Hepatic stellate cell (primary cell): ENCODE measurements at places on chromosomes 4 and X.
A peak's percentile ranks its signal among the peaks of the same experiment; 100 is the strongest.

GRCh38 chrX:127030016-127030748, 210.7 kb downstream of the PRR32 start:
- no peak for DNase-seq

DNA sequence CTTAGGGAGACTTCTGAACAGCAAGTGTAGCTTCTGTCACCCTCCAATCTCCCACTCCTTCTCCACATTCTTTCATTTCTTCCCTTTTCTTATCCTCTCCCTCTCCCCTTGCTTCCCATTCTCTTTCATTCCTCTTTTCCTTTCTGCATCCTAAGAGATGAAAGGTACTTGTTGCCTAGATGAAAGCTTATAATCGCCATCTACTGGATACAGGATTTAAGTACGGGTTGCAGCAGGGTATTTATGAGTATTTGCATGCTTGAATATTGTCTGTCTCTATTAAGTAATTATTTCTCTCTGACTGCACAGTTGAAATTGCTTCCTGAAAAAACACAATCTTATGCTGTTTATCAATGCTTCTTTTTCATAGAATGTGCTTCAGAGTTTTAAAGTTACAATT, 174.0 kb upstream of the TENT5D start:
- DNase-seq = no peak

GRCh38 chr4:94546949-94547348, 95.2 kb downstream of the PDLIM5 start:
- no peak for DNase-seq

GRCh38 chrX:5528057-5528456, 700.6 kb downstream of the NLGN4X start:
- DNase-seq = no peak

- no peak for DNase-seq
Observed at GRCh38 chr4:16090096-16090705, 6.4 kb upstream of the PROM1 start.

GRCh38 chrX:2913118-2913517, 16.0 kb downstream of the ARSD start:
- DNase-seq = no peak

GRCh38 chr4:105683038-105683437, 25.5 kb downstream of the INTS12 start:
- DNase-seq = no peak

- no peak for DNase-seq
Observed at GRCh38 chr4:16642897-16643296, 255.5 kb downstream of the LDB2 start.

DNA sequence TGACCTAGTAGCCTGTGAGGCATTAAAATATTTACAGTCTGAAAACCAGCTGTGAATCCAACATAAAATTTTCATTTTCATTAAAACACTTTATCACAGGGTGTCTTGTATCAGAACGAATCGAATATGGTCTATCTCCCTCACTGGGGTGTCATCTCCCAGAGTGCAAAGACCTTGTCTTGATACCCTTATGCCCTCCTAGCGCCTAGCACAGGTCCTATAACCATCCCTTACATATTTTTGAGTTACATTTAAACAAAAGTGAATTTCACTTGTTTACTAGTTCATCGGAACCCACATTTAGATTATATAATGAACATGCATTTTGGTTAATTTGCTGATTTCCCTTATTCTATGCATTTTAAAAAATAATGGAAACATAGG, 14.0 kb downstream of the DIPK2B start:
- no peak for DNase-seq

DNA sequence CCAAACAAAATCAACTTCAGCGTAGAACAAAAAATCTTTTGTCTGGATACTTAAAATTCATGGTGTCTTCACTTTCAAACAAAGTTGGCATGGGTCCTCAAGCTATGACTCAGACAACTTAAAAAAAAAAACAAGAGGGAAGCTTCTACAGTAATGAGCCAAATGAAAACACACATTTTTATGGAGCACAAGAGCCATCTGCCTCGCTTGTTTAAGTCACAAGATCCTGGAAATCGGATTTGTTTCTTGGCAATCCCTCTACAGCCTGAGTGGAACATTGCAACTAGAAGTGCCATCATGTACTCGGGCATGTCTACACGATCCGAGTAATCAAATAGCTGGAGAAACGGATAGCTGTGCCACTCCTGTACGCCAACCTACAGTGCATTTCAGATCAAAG, 22.6 kb downstream of the LAMP2 start:
- DNase-seq = no peak

- DNase-seq = no peak
Observed at GRCh38 chr4:79652738-79653137, 244.7 kb upstream of the GK2 start.

DNA sequence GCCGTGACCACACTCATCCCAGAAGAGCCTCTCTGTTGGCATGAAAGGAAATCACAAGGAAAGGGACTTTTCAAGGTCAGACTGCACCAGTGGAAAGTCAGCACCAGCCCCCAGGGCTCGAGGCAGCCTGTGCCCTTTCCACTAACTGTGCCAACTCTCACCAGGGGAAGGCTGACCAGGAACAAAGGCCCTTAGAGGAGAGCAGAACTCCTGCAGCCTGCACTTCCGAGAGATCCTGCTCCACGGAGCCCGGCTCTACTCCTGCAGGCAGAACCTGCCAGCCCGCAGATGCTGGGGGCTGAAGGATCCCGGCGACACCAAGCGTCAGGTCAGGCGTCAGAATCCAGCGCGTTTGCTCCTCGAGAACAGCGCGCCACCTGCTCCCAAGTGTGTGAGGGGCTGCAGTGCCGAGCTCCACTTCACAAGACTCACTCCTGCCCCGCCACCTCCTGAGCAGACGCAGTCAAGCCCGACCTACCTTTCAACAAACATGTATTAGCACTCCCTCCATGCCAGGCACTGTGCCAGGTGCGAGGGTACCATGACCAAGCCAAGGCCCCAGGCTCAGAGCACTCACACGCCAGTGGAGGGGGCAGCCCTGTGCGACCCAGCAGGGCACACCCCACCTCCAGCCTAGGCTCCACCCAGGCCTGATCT, 13.6 kb upstream of the HELT start:
- DNase-seq = no peak

GRCh38 chrX:112760697-112761096, 79.9 kb downstream of the AMOT start:
- peak; percentile 17 for DNase-seq

GRCh38 chr4:141635736-141636081, 674 bp upstream of the IL15 start:
- DNase-seq = no peak

DNA sequence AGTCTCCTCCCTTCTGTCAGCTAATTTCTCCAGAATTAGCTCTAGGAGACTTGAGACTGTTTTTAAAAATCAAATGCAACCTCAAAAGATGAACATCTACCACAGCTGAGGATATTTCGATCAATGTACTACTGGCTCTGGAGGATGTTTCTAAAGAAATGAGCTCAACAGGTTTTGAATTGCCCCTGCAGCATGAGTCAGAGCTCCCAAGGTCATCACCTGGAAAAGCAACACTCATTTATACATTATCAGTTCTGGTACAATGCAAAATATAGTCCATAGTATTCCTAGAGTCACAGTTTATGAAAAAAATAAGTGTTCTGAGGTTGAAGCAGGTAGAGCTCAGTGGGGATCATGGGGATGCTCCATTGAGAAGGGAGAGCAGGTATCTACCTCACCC, 50.8 kb upstream of the MCF2 start:
- DNase-seq = no peak

GRCh38 chr4:10383417-10383816, 73.8 kb downstream of the ZNF518B start:
- DNase-seq = no peak

DNA sequence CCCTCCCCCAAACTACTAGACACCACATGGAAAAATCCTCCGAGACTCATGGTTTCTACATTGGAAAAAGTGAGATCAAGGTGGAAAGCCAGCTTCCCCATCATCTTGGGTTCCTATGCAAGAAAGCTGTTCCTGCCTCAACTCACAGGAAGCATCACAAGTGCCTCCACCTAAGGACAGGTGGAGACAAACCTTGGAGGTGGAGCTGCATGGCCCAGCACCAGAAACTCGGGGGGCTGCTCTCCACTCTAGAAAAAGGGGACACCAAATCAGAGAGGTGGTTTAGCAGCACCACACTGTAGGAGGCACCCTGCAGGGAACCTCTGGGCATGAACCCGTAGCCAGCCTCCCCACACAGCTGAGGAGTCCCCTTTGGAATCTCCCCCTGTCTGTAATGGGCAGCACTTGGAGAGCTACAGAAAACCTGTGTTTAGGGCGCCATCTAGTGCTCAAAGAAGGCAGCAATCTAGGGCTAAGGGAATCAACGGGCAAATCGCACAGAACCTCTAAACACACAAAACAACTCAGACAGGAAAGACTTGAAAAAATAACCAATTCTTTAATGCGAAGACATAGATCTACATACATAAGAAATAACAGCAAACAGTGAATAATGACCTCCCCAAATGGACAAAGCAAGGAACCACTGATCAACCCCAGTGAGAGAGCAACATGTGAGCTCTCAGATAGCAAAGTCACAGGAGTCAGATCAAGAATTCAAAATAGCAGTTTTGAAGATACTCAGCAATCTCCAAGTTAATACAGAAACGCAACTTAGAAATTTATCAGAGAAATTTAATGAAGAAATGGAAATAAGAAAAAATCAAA, 37.0 kb upstream of the ZBTB33 start:
- peak; percentile 51 for DNase-seq

GRCh38 chr4:57051524-57051923, 58.7 kb downstream of the IGFBP7 start:
- DNase-seq = no peak

DNA sequence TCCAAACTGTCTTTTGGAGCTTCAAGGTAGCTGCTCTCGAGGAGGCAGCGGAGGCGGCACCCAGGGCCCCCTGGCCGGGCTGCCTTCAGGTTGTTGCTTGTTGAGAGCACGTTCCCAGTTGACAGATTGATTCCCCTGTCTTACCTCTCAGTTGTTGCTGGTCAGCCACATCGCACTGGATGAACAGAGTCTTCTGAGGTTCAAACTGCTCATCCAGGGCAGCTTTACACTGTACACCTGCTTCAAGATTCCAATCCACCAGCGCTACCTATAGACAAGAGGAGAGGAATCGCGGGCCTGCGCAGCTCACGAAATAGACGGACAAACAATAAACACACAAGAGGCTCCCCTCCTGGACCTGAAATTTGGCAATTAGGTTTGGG, 497 bp downstream of the HPGD start:
- no peak for DNase-seq

GRCh38 chr4:143207555-143207954, 22.8 kb downstream of the USP38 start:
- no peak for DNase-seq

DNA sequence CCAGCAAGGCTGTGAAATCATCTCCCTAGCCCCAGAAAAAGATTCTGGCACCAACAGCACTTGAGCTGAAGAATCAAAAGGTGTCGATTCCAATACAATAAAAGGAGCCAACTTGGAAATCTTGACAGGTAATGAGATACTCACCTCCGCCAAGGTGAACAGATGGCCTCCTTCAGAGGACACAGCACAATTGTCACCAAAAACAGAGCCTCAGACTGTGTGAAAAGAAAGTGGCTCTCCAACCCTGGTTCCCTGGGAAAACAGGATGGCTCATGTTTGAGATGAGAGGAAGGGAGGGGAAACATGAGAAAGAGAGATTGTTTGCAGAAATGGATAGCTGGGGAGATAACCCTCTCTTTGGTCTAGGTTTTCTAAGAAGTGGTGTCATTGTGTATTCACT, 168.9 kb downstream of the HS3ST1 start:
- no peak for DNase-seq

- DNase-seq = no peak
Observed at GRCh38 chr4:99716996-99717395, 59.4 kb upstream of the C4orf54 start.

DNA sequence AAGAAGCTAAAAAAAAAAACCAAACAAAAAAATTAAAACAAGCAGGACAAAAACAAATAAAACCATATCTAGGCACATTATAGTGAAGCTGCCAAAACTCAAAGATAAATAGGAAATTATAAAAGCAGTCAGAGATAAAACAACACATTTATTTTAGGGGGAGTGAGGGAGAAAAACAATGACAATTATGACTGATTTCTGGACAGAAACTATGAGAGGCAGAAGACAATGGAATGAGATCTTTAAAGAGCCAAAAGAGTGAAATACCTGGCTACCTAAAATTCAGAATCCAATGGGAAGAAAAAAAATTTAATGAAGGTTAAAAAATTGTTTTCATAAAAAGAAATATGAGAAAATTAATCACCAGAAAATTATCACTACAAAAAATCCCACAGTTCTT, 33.4 kb downstream of the C4orf50 start:
- no peak for DNase-seq

GRCh38 chr4:36609661-36610060, 328.2 kb downstream of the DTHD1 start:
- DNase-seq = no peak

DNA sequence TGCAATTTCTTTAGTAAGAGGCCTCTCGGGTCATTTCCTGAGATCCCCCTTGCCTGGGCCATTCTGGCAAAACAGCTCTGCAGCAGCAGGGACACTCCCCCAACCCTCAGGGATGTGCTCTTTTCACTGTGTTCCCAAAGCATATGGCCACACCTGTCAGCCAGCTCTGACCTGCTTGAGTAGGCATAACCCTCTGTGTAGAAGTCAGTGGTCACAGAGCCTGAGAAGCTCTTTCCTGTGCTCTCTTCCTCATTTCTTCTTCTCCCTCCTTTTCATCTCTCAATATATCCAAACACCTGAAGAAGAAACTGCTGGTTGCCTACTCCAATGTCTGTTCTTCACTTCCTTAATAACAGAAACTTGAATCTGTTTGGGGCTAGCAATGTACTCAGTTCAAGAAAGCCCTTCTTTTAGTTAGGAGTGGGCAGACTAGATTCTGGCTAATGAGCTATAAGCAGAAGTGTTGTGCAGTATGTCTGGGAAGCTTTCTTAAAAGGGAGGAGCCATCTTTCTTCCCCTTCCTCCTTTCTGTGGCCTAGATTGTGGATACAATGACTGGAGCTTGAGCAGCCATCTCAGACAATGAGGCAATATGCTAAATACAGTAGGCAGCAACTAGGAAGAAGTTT, 73.3 kb downstream of the PRPS1 start:
- no peak for DNase-seq

DNA sequence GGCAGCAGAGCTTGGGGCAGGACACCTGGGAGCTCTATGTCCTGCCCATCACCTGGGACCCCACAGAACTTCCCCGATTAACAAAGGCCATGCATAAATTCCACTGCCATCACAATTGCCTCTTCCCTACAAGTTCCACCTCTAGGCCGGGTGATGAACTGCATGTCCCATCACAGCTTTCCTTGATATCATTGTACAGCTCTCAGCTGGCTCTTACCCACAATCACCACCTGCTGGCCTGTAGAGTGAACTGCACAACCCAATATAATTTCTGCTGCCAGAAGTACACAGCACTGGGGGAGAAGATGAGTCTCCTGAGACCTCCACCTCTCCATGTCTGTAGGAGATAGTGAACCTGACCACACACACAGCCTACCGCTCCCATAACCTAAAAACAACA, 285.0 kb upstream of the AADAT start:
- no peak for DNase-seq

DNA sequence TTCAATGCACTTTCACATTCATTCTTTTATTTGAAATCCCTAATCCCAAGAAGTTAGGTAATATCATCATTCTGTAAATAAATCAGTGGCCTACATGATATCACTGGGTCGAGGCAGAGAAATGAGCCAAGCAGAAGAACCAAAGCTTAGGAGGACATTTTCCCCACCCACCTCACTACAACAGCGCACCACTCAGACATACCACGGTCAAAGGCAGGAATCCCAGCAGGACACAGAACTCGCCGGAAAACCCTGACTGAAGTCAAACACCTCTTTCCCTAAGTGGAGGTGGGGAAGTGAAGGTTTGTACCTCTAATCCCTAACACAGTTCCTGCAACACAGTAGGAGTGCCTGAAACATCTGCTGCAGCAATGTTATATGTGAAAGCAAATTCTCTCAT, 21.5 kb downstream of the RELL1 start:
- no peak for DNase-seq
